ENCODE measurements at places on chromosomes 13 and 19.

DNA sequence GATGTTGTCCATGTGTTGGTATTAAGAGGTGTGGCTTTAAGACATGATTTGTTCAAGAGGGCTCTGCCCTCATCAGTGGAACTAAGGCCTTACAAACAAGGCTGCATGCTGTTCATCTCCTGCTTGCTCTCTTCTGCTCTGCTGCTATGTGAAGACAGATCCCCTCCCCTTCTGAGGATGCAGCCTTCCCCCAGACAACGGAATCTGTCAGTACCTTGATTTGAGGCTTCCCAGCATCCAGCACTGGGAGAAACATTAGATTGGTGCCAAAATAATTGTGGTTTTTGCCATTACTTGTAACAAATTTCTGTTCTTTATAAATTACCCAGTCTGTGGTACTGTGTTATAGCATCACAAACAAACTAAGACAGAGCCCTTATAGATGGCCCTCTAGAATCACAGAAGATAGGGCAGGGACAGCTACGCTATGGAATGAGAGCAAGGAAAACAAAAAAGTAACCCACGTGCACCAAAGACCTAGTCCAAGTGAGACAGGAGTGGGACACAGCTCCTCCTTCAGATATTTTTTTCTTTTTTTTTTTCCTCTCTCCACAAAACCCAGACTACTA, 151.5 kb upstream of the RXFP2 start:
- no peak for DNase-seq

DNA sequence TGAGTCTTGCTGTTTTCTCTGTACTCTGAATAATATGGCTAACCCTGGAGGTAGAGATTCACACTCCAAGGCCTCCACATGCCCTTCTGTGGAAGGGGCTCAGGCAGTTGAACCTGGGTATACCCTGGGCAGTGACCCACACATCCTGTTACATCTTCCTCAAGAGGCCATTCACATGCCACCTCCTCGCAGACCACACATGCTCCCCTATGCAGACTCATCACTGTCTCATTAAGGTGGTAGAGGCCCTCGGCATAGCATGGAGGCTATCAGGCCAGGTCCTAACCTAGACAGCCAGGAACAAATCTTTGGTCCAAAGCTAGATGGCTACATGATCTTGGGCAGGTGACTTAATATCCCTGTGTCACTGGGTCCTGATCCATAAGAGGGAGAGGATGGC, 363.9 kb upstream of the ZNF507 start:
- DNase-seq, result no peak

- DNase-seq, result peak; percentile 28
These were observed 15.4 kb upstream of the IRGC start for GRCh38 chr19:43700395-43701000.

DNA sequence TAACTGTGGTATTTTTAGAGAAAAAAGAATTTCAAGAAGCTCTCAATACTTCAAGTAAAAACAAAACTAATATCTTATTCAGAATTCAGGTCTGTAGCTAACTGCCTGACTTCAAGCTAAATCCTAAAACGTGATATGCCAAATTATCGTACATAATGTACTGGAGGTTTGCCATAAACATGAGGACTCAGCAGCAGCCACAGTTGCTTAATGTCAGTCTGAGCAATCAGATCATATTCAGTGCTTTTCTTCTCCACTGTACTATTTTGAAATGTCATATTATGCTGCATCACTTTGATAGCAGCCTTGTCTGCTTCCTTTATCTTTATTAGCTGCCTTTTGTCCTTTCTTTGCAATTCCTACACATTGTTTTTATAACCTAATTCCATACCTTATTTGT, 265.1 kb upstream of the EDNRB start:
- no peak for DNase-seq

DNA sequence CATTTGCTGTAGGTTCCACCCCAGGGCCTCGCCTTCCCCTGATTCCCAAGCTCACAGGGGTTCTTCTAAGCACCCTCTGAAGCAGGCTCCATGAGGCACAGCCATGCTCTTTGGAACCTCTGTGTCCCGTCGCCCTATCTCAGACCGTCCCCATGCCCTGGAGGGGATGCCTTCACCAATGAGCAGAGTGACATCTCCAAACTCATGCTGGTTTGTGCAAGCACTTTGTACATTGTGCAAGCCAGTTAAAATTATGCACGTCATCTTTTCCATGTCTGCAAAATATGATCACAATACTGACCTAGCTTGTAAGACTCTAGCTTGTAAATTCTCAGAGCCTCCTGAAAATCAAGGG, 46.5 kb upstream of the RAP2A start:
- DNase-seq, result no peak

GRCh38 chr13:101835920-101836319, 383.4 kb downstream of the ITGBL1 start:
- DNase-seq, result no peak

- DNase-seq, result peak; percentile 0
These were observed 213.7 kb downstream of the SLITRK5 start for GRCh38 chr13:87884884-87885283.

- DNase-seq, result no peak
These were observed 327.9 kb downstream of the GPC6 start for GRCh38 chr13:93554514-93554913.

- no peak for DNase-seq
These were observed 70.7 kb downstream of the SPACA7 start for GRCh38 chr13:112446867-112447266.

GRCh38 chr19:8607386-8607785, 3.1 kb downstream of the ADAMTS10 start:
- no peak for DNase-seq

DNA sequence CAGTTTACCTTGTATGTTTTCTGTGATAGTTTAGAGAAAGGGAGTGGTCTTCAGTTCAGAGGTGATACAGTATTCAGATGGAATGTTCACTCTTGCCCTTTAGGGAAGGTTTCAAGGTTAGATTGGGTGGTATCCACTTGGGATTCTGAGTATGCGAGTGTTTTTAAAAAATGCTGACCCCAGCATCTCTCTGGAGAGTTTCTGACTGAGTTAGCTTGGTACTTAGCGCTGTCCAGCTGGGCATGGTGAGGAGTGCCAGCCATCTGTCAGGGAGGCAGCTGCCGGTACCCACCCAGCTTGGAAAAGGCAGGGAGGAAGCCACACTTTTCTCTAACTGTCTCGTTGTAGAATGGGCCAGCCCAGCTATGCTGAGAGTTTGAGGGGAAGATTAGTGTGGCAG, 63.3 kb downstream of the ARHGEF7 start:
- DNase-seq, result no peak

- DNase-seq, result no peak
These were observed 262.1 kb downstream of the ZNF536 start for GRCh38 chr19:30634131-30634830.

DNA sequence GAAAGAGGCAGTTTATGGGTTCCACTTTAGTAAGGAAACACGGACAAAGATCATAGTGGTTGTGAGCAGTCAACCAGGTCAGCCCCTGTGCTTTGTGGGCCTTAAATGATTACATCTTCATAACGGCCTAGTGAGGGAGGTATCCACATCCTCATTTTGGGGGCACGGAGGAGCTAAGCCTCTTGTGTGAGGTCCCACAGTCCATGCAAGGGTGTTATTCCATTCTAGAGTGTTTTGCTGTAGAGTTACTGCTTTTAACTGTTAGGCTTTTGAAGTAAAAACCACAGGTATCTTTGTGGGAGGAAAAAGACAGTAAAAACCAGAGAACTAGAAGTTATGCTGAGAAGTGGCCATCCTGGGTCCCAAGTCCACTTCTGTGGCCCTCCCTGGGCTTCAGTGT, 4.0 kb downstream of the NOP53 start:
- DNase-seq, result no peak

- no peak for DNase-seq
These were observed 258.6 kb downstream of the ATP8A2 start for GRCh38 chr13:25630329-25630900.

DNA sequence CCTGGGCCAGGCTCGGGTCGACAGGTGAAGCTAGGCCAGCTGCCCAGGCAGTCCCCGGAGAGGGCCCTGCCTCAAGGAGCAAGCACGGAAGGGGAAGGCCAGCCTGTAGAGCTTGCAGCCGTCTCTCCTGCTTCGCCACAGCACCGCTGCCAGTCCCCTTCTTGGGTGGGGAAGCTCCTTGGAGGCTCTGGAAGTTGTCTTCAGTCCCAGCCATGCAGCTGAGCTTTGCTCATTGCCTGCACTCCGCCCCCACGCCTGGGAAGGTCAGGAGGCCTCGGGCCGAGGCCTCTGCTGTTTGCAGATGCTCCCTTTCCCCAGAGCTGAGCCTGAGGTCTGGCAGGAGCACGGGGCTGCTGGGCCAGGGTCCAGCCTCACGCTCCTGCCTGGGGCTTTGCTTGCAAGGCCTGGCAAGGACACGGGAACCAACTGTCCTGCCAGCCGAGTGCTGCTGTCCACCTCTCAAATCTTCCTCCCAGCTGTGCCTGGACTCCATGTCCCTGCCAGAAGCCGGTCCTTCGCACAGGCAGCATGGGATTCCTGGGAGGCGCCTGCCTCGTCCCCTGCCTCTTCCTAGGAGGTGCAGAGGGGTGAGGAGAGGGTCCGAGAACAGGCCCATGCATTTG, 13.3 kb downstream of the PLEKHF1 start:
- DNase-seq, result no peak

DNA sequence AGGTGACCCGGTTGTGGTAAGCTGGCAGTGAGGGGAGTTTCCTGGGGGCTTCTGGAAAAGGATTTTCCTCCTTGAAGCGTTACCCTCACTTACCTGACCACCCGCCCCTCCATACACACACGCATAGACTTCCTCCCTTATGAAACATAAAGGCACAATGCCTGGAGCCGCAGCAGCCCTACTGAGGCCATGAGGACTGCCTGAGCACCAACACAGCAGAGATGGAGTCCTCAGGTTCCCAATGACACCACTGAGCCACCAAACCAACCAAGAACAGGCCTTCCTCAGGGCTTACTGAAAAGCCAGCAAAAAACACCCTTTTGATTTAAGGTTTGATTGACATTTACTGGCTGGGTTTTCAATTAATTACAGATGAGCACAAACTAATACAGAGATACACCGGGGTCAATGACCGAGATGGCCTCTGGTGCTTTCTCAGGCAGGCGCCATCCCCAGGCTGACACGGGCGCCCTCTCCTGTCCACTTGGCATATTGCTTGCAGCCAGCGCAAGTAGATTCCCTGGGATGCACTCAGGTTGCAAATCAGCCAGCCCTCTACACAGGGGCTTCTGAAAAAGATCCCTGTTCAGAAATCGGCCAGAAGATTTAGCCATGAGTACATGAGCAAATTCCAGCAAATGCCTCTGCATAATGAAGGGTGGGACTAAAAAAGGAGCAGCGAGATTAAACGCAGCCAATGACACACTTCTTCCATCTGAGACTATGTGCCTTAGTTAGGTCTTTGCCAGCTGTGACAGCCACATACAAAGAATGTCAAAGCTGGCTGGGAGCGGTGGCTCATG, 14.8 kb downstream of the OPA3 start:
- DNase-seq, result peak; percentile 19

DNA sequence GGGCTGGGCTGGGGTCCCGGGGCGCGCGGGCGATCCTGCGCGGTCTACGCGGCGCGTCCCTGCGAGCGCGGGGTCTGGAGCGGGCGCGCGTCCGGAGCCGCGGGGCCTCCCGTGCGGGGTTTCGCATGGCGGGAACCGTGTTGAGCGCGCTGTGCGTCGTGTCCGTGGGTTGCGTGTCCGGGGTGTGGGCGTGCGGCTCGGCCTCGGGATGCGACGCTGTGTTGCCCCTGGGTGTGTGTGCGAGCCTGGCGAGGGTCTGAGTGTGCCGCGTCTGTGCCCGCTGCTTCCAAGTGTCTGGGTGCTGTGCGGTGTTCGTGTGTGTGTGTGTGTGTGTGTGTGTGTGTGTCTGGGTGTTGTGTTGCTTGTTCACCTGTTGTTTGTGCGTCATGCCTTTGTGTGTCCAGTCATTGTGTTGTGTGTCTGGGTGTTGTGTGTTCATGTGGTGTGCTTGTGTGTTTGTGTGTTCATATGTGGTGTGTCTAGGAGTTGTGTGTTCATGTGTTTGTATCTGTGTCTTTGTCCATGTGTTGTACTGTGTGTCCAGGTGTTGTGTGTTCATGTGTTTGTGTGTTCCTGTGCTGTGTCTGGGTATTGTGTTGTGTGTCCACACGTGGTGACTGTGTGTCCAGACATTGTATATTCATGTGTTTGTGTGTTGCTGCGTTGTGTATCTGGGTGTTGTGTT, 552 bp downstream of the PLK5 start:
- DNase-seq, result no peak

GRCh38 chr19:2978166-2978767, 903 bp downstream of the TLE6 start:
- no peak for DNase-seq

GRCh38 chr19:38690146-38690545, 42.7 kb downstream of the ACTN4 start:
- DNase-seq, result no peak

- DNase-seq, result no peak
These were observed 226.3 kb downstream of the SLC7A1 start for GRCh38 chr13:29369060-29369743.

GRCh38 chr19:2807379-2808128, 12.1 kb upstream of the ZNF554 start:
- DNase-seq, result no peak

- no peak for DNase-seq
These were observed 6.5 kb downstream of the SYCE2 start for GRCh38 chr19:12912571-12912970.

Measured in C1 segment of cervical spinal cord (tissue), 14 donors.